ENCODE measurements at places on chromosomes 6 and 20.

DNA sequence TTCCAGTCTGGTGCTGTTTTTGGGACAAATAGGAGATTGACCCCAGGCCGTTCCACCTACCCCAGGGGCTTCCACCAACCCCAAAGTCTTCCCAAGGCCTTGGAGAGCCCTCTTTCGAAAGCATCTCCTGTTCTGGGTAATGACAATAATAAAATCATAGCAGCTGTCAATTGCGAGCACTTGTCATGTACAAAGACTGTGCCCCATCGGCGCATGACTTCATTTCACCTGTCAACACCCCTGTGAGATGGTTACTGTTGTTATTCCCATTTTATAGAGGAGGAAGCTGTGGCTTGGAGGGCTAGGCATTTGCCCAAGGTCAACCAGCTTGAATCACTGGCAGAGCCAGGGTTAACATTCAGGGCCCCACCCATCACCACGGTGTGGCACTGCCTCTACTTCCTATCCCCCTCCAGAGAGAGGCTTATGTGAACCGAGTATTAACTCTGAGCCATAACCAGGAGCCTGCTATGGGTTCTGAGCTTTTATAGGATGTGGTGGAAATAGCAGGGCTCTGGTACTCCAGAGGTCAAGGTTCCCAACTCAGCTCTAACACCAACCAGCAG is 51.2 kb downstream of the HNF4A start:
- DNase-seq: no peak
- no peaks in the 10 kb centered on the region for H3K36me3 ChIP-seq
- H3K4me1 ChIP-seq: no peaks in the 10 kb centered on the region

- H3K4me3 ChIP-seq: no peak overlapping the region
- no peaks in the 10 kb centered on the region for H3K4me1 ChIP-seq
- no peaks in the 10 kb centered on the region for H3K27me3 ChIP-seq
- no peaks in the 10 kb centered on the region for H3K36me3 ChIP-seq
- H3K27ac ChIP-seq: no peak overlapping the region
- no peak for DNase-seq
Observed at GRCh38 chr20:1718604-1719384, 61.2 kb upstream of the SIRPG start.

DNA sequence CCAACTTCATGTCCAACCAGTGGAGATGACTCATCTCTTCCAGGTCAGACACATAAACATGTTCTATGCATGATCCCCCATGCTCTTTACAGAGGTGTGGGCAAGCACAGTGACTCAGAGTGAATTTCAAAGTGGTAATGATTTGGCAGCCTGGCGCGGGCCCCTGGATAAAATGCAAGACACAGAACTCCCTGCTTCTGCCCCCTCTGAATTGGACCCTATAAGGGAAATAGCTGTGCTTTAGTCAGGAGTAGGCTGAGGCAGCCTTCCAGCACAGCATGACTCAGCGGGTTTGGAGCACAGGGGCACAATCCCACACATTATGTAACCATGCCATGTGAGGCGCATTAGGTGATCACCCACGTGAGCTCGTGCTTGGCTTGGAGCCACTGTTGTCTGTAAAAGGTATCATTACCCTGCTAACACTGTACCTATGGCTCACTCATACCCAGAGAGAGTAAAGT is 127.4 kb downstream of the C6orf118 start:
- H3K27ac ChIP-seq: no peak overlapping the region
- no peaks in the 10 kb centered on the region for H3K4me1 ChIP-seq
- no peak overlapping the region for H3K4me3 ChIP-seq
- DNase-seq: no peak
- H3K36me3 ChIP-seq: no peaks in the 10 kb centered on the region
- H3K27me3 ChIP-seq: no peaks in the 10 kb centered on the region

GRCh38 chr6:160895562-160895961 is 96.0 kb upstream of the MAP3K4 start:
- peaks cover 5% of the 10 kb centered on the region for H3K4me1 ChIP-seq
- H3K27ac ChIP-seq: no peak overlapping the region
- H3K36me3 ChIP-seq: no peaks in the 10 kb centered on the region
- H3K4me3 ChIP-seq: no peak overlapping the region
- DNase-seq: no peak
- H3K27me3 ChIP-seq: no peaks in the 10 kb centered on the region

- no peaks in the 10 kb centered on the region for H3K36me3 ChIP-seq
- peaks cover 3% of the 10 kb centered on the region for H3K4me1 ChIP-seq
- H3K4me3 ChIP-seq: no peak overlapping the region
Observed at GRCh38 chr6:28165563-28165962, 23.9 kb downstream of the ZKSCAN8 start.

GRCh38 chr20:63876489-63877036 is 11.5 kb downstream of the TPD52L2 start:
- no peak for DNase-seq
- H3K27me3 ChIP-seq: no peaks in the 10 kb centered on the region
- peaks cover 3% of the 10 kb centered on the region for H3K4me1 ChIP-seq
- H3K36me3 ChIP-seq: peaks cover 55% of the 10 kb centered on the region

DNA sequence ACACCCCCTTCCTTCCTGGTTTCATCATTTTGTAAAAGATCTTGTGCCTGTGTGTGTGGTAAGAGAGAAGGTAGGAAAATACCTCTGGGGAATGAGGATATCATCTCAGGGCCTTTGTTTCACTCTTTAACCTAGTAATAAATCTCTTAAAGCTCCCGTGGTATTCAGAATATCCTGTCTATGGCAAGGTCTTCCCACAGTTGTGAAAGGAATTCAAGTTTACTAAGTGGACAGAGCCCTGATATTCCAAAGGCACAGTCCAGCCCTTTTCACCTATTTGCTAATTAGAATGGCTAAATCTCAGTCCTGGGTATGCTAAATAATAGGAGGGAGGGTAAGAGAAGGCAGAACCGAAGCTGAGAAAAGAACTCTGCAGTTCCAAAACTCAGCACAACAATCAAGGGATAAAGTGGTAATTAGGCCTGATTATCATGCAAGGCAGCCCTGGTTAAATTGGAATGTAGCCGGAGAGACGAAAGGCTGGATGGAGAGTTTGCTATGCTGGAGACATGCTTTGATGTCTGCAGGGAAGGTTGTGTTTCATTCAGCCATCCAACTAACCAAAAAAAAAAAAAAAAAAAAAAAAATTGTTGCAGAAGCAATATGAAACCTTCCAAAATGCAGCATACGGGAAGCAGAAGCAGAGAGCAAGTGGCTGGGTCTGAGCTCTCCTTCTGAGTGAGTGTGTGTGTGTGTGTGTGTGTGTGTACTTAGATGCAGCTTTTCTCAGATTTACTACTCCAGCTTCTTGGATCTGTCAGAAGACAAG is 28.5 kb upstream of the PIM1 start:
- no peak for DNase-seq
- no peak overlapping the region for H3K4me3 ChIP-seq
- H3K36me3 ChIP-seq: no peaks in the 10 kb centered on the region
- peaks cover 34% of the 10 kb centered on the region for H3K4me1 ChIP-seq
- no peaks in the 10 kb centered on the region for H3K27me3 ChIP-seq

DNA sequence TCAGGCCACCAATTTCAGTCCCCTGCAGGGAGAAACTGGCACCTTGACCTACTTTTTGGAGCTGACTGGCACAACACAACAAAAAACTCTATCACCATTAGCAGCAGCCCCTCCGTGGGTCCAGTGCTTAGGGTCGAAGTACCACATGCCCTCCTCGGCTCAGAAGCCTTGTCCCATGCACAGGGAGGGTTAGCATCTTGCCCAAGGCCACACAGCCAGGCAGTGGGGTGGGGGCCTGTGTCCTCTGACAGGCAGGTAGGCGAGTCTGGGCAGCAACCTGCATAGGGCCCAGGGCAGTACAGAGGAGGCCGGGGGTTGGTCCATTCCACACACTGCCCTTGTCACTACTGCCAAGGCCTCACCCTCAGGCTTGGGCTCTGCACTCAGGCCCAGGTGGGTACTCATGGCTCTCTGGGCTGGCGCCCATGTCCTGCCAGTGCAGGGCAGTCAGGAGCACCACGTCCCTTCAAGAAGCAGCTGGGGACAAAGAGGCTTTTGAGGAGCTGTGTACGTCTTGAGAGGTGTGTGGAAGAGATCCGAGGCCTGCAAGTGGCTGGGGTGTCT is 53.6 kb downstream of the PYGB start:
- H3K36me3 ChIP-seq: peaks cover 17% of the 10 kb centered on the region
- no peak overlapping the region for H3K27ac ChIP-seq
- no peaks in the 10 kb centered on the region for H3K27me3 ChIP-seq

DNA sequence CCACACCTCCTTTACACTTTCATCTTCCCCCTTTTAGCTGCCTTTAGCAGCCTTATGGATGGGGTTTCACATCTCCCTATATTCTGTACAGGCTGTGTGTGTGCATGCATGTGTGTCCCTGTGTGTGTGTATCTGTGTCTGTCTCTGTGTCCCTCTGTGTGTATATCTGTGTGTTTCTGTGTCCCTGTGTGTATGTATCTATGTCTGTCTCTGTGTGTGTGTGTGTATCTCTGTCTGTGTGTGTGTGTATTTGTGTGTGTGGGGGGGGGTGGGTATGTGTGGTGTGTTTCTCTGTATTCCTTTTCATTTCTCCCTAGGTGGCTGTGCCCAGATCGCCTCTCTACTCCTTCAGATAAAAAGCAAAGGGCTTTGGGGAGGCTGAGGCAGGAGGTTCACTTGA is 52.2 kb upstream of the CD83 start:
- no peaks in the 10 kb centered on the region for H3K27me3 ChIP-seq
- H3K27ac ChIP-seq: no peak overlapping the region
- H3K4me3 ChIP-seq: no peak overlapping the region
- no peaks in the 10 kb centered on the region for H3K4me1 ChIP-seq
- no peak for DNase-seq
- no peaks in the 10 kb centered on the region for H3K36me3 ChIP-seq

GRCh38 chr20:58546416-58546711 is 31.2 kb upstream of the APCDD1L start:
- H3K4me1 ChIP-seq: no peaks in the 10 kb centered on the region
- H3K27me3 ChIP-seq: no peaks in the 10 kb centered on the region
- no peak overlapping the region for H3K4me3 ChIP-seq
- no peak for DNase-seq
- H3K36me3 ChIP-seq: no peaks in the 10 kb centered on the region
- H3K27ac ChIP-seq: no peak overlapping the region

GRCh38 chr6:42030585-42031506 is 19.5 kb upstream of the TAF8 start:
- H3K4me3 ChIP-seq: no peak overlapping the region
- no peaks in the 10 kb centered on the region for H3K27me3 ChIP-seq
- no peak overlapping the region for H3K27ac ChIP-seq
- no peaks in the 10 kb centered on the region for H3K4me1 ChIP-seq
- DNase-seq: no peak

DNA sequence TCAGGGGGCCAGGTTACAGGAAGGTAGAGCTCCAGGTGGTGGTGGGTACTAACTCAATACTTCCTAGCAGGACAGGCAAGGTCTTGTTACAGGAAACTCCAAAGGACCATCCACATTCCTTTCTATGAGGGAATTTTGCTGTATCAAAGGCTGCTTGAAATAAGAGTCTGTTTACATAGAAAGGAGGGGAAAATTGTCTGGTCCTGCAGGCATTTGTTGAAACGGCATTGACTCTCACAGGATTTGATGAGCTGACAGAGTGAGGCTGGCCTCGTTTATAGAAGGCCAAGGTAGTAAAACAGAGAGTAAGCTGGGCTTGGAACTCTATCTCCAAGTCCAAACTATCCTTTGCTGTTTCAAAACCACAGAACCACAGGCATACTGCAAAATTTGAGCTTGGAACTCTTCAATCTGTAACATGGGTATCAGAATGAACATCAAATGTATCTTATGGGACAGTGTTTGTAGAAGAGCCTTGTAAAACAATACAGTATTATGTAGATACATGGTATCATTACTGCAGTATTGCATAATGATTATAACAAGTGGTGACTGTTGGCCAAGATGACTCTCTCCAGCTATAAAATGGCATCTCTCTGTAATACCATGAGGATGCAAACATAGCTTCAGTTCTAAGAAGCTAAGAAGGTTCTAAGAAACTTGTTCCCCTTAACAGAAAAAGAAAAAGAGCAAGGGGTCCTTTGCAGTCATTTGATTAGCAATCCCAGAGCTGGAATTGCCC is 61.5 kb downstream of the TRAM2 start:
- H3K36me3 ChIP-seq: peaks cover 14% of the 10 kb centered on the region
- H3K4me3 ChIP-seq: no peak overlapping the region
- H3K27me3 ChIP-seq: no peaks in the 10 kb centered on the region
- H3K27ac ChIP-seq: peak overlapping the region; percentile 93
- DNase-seq: no peak
- peaks cover 84% of the 10 kb centered on the region for H3K4me1 ChIP-seq

- H3K4me1 ChIP-seq: no peaks in the 10 kb centered on the region
- H3K4me3 ChIP-seq: no peak overlapping the region
- no peaks in the 10 kb centered on the region for H3K36me3 ChIP-seq
- H3K27me3 ChIP-seq: no peaks in the 10 kb centered on the region
- no peak overlapping the region for H3K27ac ChIP-seq
Observed at GRCh38 chr20:60820918-60821317, 431.1 kb upstream of the CDH4 start.

- H3K4me3 ChIP-seq: no peak overlapping the region
- H3K27ac ChIP-seq: no peak overlapping the region
- no peaks in the 10 kb centered on the region for H3K27me3 ChIP-seq
- DNase-seq: no peak
- no peaks in the 10 kb centered on the region for H3K4me1 ChIP-seq
Observed at GRCh38 chr6:47098570-47098993, 56.5 kb upstream of the ADGRF1 start.

DNA sequence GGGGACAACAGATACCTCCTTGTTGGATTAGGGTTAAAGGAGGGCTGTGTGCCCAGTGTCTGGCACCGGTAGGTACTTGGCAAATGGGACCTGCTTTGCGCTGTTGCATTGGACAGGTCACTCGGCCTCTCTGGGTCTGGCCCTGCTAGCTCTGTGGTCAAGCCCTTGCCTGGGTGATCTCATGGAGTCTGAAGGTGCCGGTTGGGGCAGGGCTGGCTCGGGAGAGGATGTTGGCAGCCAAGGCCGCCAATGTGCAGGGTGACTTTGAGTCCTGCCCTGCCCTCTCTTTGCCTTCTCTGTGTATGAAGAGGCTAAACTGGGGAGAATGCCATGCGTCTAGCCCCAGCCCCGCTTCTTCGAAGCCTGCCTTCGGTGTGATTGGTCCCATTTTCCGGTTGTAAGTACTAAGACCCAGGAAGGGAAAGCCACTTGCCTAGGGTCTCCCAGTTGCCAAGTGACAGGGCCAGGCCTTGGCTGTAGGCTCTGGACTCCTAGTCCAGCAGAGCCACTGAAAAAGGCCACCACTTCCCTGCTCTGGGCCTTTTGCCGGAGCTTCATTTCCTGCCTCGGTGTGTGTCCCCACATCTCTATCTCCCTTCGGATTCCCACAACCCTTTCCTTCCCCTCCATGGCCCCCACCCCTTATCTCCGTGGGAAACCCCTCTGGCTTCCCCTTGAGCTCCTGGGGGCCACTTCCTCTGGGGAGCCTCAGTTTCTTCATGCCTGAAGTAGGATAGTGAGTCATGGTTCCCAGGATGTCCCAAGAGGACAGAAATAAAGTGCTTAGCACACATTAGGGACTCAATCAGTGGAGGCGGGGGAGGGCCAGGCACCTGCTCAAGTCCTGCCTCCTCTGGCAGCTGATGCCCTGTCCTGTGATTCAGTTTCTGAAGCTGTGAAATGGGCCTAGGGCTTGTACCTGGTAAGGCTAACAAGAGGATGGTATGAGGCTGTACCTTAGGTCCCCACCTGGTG is 3.9 kb downstream of the SRC start:
- H3K27me3 ChIP-seq: no peaks in the 10 kb centered on the region
- H3K4me1 ChIP-seq: peaks cover 25% of the 10 kb centered on the region
- DNase-seq: no peak
- H3K36me3 ChIP-seq: no peaks in the 10 kb centered on the region
- peak overlapping the region; percentile 18 for H3K4me3 ChIP-seq
